ENCODE measurements at places on chromosomes 13 and 19.

- no peak for DNase-seq
Observed at GRCh38 chr19:57002195-57002601, 117.6 kb upstream of the USP29 start.

DNA sequence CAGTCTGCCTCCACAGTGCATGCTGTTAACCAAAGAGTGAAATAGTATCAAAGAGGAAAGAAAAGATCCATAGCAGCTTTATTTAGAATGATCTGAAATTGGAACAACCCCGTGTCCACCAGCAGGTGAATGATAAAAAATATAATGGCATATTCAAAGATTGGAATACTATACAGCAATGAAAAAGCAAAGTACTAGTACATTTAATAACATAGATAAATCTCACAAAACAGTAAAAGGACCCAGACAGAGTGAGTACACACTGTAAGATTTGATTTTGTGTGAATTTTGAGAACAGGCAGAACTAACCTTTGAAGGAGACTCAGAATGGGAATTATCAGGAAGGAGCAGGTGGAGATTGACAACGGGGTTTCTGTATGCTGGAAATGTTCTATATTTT lies 837 bp upstream of the CD209 start:
- DNase-seq, result no peak

DNA sequence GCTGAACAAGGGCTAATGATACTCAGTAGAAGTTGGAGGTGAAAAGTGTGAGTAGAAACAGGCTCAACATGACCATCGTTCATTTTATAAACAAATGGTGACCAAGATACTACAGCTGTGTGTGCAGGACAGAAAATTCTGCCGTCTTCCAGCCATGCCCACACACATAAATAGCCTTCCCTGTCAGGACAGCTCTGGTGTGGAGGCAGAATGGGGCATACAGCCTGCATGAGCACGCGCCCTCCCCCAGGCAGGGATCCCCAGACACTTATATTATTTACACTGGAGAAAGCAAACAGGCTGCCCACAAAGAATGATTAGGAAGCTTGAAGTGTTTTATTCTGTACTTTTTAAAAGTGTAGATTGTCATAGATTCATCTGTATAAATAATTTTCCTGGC lies 20.4 kb downstream of the GJA3 start:
- DNase-seq, result no peak

DNA sequence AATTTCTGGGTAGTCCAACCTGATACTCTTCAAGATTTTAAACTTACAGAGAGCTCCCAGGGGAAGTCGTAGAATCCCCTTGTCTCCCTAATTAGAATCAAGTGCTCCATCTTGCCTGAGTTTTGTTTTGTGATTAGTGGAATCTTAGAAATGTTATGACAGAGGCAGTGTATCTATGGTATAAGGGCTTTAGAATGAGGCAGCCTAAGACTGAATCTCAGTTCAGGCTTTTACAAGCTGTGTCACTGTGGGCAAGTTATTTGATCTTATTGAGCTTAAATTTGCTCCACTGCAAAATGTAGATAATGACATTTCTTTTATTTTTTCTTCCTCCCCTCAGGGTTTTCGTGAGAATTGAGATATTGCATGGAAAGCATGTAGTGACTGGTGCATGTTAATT lies 215.5 kb downstream of the POSTN start:
- no peak for DNase-seq

GRCh38 chr13:20142927-20143480 lies 17.8 kb downstream of the GJA3 start:
- DNase-seq, result no peak

GRCh38 chr13:24277761-24278160 lies 31.6 kb upstream of the C1QTNF9 start:
- no peak for DNase-seq

DNA sequence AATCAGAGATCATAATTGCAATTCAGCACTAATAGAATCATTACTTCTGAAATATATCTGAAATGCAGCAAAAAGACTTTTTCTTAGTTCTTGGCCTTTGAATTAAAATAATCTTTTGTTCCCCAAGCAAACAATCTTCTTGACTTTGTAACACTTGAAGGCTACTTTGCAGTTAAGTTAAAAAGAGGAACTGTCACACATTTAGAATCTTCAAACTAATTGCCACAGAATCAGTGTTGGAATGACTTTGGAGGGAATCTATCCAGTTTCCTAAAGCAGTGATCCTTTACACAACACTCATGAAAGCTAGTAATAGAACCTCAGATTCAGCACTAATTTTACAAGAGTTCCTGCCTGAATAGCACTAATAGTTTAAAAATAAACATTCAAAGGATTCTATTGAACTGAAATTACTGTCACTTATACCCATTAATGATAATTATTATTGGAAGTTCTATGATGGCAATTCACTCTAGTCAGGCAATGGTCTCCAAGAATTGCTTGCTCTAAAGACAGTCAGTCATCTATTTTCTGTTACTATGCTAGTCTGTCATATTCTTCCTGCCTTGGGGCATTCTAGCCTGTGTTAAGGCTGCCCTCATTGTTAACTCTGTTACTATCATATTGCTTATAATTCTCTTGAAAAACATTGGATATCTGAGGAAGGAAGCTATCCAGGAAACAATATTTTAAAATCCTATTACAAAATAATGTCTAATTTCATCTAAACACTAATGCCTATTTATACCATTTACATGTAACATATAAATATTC lies 362.4 kb downstream of the DIAPH3 start:
- DNase-seq, result no peak

DNA sequence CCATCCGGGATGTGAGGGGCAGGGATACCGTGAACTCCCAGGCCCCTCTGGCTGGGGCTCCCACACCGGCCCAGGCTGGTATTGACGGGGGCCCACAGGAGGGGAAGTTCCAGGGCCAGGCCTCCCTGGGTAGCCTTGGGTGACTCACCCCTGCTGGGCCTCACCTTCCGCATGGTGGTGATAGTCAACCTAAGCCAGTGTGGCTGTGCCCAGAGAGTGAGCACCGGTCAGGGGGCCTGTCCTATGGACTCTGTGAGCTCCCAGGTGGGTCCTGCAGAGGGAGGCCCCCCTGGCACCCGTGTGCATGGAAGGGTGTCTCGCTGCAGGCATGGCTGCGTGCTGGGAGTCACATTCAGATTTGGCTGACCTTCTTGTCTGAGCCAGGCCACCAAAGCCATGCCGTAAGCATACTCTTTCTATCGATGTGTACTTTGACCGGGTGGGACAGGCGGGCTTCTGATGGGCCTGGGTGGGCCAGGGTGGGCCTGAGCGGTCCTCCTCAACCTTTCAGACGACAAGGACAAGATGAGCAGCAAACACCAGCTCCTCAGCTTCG lies 27.6 kb downstream of the DHX34 start:
- no peak for DNase-seq

GRCh38 chr13:43232144-43232872 lies 208.9 kb downstream of the DNAJC15 start:
- DNase-seq, result no peak

DNA sequence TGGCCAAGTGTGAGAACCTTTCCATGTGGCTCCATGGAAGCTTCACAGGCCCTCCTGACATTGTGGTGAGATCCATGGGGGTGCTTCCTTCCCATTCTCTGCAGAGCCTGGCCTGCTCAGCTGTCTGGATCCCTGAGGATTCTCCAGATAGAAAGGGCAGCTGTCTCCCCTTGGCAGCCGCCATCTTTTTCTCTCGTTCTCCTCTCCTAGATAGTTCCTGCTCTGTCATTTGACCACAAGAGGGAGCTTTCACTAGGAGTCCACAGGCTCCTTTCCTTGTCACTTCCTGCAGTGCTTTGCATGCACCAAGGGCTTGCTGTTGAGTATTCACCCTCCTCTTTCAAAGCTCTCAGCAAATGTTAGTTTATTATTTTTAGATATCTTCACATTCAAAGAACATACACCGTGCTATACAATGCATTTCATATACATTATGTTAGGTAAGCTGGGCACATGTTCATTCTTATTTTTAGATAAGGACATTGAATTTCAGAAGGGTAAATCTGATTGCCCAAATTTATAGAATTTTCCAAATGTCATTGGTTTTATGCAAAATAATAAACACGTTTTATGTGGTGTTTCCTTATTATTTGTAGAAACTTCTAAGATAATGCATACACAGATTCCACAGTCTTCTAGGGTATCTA lies 133.2 kb downstream of the FRY start:
- DNase-seq, result no peak

- no peak for DNase-seq
Observed at GRCh38 chr19:52648336-52649016, 10.3 kb upstream of the ZNF83 start.

DNA sequence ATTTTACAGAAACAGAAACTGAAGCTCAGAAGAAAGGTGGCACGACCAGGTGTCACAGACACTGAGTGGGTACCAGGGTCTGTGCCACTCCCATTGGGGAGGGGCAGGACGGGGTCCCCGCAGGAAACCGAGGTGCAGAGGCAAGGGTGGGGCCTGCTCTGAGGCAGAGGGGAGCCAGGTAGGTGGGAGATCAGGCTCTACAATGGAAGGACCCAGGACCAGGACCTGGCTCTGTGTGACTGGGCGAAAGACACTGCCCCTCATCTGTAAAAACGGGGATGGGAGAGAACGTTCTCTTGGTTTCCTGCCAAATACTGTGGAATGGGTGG lies 2.8 kb downstream of the PTGIR start:
- DNase-seq, result no peak

DNA sequence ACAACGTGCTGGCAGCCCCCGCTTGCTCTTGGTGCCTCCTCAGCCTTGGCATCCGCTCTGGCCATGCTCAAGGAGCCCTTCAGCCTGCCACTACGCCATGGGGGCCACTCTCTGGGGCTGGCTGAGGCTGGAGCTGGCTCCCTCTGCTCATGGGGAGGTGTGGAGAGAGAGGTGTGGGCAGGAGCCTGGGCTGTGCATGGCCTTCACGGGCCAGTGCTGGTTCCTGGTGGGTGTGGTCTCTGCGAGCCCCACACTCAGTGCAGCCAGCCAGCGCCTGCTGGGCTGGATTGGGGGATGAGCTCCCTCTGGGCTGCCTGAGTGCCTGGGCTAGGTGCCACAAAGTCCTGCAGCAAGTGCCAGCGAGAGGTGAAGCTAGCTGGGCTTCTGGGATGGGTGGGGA lies 1289.1 kb downstream of the OLFM4 start:
- DNase-seq, result no peak

DNA sequence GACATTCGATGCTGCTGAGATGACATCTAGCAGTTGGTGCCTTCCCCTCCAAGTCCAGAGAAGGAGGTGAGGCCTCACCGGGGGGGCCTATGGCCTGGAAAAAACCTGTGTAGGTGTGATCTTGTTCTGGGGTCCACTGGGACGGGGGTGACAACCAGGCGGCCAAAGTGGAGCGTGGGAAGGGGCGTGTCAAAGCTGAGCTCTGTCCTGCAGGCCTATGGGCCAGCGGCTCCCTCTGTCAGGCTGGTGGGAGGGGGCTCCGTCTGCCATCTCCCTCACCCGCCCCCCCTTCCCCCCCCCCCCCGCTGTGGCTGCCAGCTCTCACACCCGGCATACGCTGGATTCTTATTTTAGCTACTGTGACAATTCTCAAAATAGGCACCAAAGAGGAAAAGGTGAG lies 56.7 kb upstream of the UQCRFS1 start:
- no peak for DNase-seq

- DNase-seq, result no peak
Observed at GRCh38 chr13:113528101-113528812, 37.7 kb upstream of the DCUN1D2 start.

- DNase-seq, result no peak
Observed at GRCh38 chr13:48527955-48528354, 4.9 kb downstream of the RCBTB2 start.

- no peak for DNase-seq
Observed at GRCh38 chr19:57263244-57263741, 17.0 kb upstream of the ZNF460 start.

DNA sequence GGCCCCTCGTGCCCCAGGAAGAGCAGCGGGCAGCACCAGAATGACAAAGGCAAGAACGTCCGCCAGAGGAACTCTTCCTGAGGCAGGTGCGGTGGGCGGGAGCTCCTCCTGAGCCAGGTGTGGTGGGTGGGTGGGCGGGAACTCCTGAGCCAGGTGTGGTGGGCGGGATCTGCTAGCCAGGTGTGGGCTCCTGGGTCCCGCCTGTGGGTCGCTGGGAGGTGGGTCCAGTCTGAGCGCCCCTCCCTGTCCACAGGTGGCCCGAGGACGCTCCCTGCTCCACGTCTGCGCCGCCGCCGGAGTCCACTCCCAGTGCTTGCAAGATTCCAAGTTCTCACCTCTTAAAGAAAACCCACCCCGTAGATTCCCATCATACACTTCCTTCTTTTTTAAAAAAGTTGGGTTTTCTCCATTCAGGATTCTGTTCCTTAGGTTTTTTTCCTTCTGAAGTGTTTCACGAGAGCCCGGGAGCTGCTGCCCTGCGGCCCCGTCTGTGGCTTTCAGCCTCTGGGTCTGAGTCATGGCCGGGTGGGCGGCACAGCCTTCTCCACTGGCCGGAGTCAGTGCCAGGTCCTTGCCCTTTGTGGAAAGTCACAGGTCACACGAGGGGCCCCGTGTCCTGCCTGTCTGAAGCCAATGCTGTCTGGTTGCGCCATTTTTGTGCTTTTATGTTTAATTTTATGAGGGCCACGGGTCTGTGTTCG lies 7.0 kb upstream of the HCN2 start:
- DNase-seq, result no peak

DNA sequence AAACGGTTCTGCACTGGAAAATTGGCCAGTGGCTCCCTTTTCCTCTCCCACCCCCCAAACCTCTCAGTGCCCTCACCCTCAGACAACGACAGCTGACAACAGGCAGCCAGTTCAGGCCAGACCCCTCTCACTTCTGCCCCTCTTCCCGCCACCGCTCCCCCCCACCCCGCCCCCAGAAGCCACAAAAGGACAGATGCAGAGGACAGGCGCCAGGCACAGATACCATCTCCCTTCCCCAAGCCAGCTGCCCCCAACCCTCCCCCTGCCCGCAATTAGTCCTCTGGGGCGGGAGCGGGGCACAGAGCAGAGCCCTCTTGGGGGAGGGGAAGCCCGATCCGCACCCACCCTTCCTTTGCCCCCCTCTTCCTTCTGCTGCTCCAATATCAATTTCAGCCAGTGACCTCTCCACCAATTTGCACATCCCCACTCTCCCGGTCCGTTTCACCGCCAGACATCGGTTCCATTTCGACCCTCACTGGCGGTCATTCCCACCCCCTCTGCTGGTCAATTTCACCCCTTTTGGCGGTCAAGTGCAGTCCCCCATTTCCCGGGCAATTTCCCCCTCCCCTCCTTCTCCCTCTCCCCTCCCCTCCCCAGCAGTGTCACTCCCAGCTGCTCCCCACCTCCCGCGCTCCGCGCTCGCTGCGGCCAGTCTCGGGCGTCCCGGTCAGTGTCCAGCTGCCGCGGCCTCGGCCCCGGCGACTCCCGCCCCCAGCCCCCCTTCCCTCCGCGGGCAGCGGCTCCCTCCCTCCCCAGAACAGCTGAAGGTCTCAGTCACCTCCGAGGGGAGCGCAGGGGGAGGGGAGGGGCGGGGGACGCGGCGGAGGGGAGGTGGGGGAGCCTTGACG lies at the start of gene SHD:
TSS of gene SHD (plus strand) at position 848 of the 848 bp plus-strand sequence. CDS start 798 bp downstream, outside the sequence.
- DNase-seq, result no peak

All from naive thymus-derived CD8-positive, alpha-beta T cell (primary cell).